T-helper 9 cell (primary cell): ENCODE measurements at places on chromosomes 11 and 22.

GRCh38 chr11:40328890-40329614 is 1130.4 kb downstream of the LRRC4C start:
- DNase-seq, result no peak

GRCh38 chr11:75996523-75997442 is 181.8 kb downstream of the UVRAG start:
- DNase-seq, result no peak

DNA sequence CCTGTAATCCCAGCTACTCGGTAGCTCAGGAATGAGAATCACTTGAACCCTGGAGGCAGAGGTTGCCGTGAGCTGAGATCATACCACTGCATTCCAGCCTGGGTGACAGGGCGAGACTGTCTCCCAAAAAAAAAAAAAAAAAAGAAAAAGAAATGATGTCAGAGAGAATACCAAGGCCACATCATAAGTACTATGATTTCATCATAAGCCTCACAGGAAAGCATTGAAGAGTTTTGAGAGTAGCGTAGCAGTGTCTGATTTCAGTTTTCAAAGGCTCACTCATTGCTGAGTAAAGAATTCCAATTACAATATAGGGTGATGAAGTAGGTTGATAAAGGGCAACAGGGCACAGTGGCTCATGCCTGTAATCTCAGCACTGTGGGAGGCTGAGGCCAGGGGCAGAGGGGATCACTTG is 88.8 kb downstream of the MRTFA start:
- no peak for DNase-seq

DNA sequence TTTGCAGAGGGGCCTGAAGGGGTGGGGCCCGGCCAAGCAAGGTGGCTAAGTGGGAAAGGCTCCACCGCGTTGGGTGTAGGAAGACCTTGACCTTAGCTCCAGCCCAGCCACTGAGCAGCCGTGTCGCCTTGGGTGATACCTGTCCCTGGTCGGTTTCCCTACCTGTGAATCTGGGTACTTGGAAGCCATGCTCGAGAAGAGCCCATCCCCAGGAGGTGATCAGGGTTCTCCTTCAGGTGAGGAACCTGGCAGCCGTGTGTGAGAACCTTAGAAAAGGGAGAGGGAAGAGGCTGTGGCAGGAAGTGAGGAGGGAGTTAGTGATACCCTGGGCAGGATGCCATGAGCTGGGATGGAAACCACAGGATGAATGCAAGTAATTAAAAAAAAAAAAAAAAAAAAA is 21.6 kb downstream of the PPARA start:
- DNase-seq, result no peak
